GM04503 (cell line): ENCODE measurements at places on chromosomes 2 and 18.
A peak's percentile ranks its signal among the peaks of the same experiment; 100 is the strongest.

GRCh38 chr2:144215701-144216675 is 303.9 kb downstream of the ZEB2 start:
- DNase-seq = no peak

- no peak for DNase-seq
These were observed 1247.6 kb downstream of the CNTNAP5 start for GRCh38 chr2:125272651-125273050.

DNA sequence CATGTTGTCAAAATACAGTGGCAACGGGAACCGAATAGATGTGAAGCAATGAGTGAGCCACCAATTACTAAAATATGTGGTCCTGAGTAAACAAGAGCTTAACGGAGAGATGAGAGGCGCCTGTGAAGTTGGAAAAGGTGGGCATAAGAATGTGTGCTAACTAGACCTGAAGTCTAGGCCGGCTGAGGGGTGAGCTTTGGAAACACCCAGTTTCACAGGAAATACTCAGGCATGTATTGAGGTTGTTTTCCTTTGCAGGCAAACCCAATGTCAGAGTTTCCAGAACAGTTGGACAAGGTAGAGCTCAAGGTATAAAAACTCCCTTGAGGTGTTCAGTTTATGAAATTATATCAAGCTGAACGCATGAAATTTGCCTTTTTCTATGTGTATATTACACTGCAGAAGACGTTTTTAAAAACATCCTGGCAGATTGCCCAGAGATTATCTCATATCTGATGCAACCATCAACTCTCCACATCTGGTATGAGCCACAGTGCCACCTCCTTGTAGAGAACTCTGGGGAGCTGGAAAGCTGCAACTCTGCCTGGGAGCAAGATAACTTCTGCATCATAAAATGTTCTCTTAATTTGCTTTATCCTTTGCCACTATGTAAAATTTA is 3.9 kb upstream of the WDSUB1 start:
- DNase-seq = peak; percentile 63

DNA sequence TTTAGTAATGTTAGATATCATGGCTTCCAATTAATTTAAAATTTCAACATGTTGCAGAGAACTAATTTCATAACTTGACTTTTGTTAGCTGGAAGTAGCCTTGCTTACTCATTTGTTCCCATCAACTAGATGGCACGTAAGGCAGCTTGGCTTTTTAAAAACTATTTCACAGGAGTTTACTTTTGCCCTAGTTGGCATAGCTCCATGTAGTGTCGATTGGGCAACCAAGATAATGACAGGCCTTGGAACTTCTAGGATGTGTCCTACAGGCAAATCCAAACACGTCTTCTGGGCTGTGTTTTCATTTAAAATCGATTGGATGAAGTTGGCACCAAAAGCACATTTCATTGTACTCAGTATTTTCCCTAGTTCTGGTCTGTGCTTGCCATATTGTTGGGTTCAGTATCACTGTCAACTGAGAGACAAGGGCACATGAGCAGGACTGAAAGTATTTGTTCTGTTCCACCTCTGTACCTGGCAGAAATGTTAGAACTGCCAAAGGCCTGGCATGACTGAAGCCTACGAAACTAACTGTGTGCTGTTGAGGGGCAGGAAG is 29.4 kb downstream of the HADHB start:
- DNase-seq = peak; percentile 97

DNA sequence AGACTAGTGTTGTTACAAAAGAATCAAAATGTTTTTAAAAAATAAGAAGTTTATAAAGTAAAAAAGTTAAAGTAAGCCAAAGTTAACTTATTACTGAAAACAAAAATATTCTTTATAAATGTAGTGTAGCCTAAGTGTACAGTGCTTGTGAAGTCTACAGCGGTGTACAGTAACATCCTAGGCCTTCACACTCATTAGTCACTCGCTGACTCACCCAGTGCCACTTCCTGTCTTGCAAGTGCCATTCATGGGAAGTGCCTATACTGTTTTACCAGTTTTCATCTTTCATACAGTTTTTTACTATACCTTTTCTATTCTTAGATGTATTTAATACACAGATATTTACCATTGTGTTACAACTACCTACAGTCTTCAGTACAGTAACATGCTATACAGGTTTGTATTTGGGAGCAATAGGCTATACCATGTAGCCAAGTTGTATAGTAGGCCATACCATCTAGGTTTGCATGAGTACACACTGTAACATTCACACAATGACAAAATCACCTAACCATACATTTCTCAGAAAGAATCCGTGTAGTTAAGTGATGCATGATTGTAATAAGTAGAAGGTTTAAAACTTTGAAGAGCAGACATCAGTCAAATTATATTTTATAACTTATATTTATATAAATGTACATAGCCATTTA is 13.4 kb downstream of the SERPINB7 start:
- DNase-seq = peak; percentile 59

GRCh38 chr2:205868053-205868452 is 185.8 kb downstream of the NRP2 start:
- DNase-seq = no peak

DNA sequence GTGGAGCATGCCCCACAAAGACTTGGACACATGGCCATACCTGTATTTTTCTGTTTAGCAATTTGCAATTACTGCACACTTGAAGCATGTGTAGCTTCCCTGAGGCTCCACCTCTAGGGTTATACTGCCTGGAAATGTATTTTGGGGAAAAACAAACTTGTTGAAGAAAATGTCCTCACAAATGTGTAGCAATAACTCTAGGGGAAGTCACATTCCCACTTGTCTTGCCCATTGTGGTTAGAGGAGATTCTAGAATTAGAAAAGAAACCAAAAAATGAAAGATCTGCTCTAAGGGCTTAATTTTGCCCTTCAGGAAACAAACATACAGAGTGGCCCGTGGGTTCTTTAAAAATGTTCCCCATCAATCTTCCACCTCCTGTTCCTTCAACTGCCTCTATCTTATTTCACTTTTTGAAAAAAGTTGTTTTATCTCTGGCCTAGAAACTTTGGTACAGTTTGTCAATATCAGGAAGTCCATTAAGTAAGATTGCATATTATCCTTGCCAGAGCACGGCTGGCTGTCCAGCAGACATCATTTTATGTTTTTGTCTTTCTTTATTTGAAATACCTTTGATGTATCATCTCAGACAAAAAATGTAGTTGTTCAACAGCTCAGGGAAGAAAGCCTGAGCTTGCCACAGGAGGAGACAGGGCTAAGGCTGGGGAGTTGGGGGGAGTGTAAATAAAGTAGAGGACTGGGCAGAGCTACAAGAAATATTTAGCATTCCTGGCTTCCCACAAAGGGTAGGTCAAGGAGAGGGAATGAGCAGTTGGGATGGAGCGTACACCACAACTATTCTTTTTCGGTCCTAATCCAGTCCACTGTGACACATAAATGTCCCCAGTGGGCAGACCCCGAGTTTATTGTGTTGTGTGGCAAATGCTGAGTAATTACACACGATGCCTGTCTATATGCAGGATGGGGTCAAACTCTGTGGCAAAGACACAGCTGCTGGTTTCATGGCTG is 96.8 kb upstream of the CDC42EP3 start:
- DNase-seq = peak; percentile 98

- DNase-seq = no peak
These were observed 502.0 kb downstream of the SLC4A3 start for GRCh38 chr2:220129391-220129790.

DNA sequence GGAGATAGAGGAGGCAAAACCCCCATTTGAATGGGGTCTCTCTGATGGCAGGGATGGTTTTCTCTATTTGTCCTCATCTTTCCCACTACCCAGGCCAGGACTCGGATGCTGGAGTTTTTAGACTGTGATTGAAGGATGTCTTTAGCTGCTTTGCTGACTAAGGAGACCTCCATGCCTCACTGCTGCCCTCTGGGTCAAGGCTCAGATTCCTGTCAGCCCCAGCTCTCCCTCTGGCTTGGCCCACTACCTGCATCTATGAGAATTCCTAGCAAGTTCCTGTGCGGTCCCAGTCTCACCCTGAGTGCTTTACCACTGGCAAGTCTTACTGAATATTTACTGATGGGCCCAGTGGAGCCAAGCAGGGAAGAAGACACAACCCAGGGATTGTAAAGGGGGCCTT is 184.0 kb downstream of the CELF4 start:
- DNase-seq = no peak

GRCh38 chr2:230219419-230220331 is at the start of gene SP110:
Gene SP110 (minus strand): TSS chr2:230219984. CDS start chr2:230216927, 3,057 bp downstream.
- DNase-seq = peak; percentile 46

- DNase-seq = no peak
These were observed 161.2 kb upstream of the MAP3K20 start for GRCh38 chr2:172914341-172915008.

GRCh38 chr2:172278667-172279066 is 148.7 kb upstream of the ITGA6 start:
- no peak for DNase-seq

- no peak for DNase-seq
These were observed 238.5 kb downstream of the CELF4 start for GRCh38 chr18:37327063-37327577.

- DNase-seq = no peak
These were observed 16.2 kb downstream of the INPP4A start for GRCh38 chr2:98460573-98461497.

DNA sequence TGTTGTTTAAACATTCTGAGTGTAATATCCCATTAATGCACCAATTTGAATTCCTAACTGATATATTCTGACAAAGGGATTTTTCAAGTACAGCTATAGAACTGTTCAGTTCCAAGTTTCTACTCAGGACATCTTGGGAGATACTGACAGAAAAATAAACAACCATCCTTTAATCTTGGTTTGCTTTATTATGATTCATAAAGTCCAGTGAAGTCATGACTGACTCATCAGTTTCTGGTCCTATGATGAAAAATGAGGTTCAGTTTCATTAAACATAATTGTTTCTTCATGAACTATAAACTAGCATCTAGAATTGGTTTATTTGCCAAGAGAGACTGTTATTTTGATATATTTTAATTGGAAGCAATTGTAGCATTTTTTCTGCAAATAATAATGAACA is 896.2 kb downstream of the CCDC85A start:
- no peak for DNase-seq

- DNase-seq = no peak
These were observed 20.8 kb downstream of the PLEK start for GRCh38 chr2:68385907-68386287.

DNA sequence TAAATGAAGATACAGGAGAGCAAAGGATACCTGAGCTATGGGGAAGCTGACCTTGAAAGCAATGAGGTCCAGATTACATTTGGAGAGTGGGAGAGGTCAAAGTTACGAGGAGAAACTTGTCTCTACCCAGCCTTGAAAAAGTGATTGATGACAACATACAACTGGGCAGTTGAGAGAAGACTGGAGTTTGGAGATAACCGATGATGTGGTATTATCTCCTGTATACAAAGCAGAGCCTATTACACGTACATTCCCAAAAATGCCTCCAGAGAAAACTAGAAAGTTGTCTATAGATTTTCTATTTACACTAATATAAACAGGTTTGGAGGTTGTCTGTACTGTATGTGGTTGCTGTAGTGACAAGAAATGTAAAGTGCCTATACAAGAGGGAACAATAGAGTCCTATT is 28.3 kb downstream of the ARL5A start:
- DNase-seq = no peak

DNA sequence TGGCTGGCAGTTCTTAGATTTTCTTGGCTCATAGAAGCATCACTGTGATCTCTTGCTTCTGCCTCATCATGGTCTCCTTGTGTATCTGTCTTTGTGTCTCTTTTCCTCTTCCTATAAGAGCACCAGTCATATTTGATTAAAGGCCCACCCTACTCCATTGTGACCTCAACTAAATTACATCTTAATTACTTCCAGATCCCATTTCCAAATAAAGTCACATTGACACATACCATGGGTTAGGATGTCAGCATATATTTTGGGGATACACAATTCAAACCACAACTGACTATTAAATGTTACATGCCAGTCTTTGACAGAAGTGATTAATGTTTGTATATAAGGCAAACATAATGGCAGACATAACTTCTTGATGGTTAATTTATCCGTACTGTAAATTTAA is 27.3 kb upstream of the TMX3 start:
- no peak for DNase-seq

GRCh38 chr2:10366601-10367270 is 64.0 kb downstream of the HPCAL1 start:
- no peak for DNase-seq

DNA sequence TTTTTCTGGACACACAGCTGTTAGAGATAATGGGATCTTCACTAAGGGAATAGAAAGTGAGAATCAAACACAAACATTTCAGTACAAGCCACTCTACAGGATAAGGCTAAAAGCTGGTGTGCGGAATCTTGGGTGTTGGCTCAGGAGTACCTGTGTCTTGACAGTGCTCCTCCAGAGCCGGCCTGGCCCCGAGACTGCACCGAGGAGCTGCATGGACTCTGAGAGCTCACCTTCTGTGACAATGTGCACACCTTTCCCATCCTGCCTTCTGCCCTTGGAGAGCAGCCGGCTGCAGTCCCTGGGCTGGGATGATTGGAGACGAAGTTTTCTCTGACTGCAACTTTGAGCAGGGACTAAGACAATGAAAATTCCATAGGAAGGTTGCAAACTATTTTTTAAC is 89.1 kb downstream of the TMEM182 start:
- DNase-seq = no peak

DNA sequence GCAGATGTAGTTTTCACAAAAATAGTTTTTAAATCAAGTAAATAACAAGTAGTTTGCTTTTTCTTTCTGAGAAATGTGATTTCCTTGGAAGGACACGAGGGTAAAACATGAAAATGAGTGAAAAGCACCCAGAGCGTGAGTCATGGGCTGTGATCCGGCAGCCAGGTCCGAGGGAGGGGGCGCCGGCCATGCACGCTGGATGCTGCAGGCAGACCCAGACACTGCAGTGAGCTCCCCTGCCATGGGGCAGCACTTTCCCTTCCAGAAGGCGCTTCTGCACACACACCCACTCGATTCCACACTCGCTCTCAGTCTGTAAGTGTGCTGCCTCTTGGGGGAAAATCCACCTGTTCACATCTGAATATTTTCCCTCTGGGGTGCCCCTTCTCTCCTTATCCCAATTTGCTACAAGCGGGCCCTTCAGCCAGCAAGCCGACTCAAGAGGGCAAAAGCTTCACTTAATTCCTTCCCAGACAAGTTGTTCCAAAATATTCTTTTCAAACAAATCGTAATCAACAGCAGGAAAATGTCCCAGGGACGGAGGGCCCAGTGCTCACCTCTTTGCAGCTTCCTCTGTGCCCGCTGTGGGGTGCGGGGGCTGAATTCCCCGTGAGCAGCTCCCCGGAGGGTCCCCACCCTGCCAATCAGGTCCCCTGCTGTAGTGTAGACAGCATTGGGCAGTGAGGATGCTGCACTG is 87.0 kb upstream of the ID2 start:
- no peak for DNase-seq

DNA sequence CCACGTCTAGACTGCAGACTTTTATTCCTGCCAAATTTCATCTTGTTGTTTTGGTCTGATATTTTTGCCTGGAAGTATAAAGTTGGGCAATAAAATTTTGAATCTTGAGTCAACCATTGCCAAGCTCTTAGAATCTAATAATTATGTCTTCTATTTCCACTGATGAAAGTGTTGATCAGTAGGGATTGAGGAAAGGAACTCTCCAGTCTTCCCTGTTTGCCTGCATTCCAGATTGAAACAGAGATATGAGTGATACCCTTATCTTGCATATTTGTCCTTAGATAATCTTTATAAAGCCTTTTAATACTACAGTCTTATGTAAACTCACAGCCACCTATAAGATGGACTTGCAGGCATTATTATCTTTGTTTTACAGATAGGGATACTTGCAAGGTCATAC is 45.5 kb upstream of the UBE2E3 start:
- no peak for DNase-seq
